ENCODE measurements at places on chromosomes 3 and 15.

DNA sequence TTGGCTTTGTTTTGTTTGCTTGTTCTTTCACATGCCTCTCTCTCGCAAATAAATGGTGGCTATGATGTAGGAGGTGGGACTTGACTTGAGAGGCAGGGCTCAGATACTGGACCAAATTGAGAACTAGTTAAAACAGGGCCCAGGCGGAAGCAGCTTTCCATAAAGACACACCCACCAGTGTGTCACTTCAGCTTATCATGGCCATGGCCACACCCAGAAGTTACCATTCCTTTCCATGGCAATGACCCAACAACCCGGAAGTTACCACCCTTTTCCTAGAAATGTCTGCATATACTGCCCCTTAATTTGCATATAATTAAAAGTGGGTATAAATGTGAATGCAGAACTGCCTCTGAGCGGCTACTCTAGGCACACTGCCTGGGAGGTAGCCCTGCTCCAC, 62.6 kb upstream of the CNTN4 start:
- no peak for DNase-seq

- peak; percentile 92 for DNase-seq
Measured at GRCh38 chr3:53130179-53131061, at the start of gene RFT1. Gene RFT1, minus strand, starts transcription at chr3:53130435. Its CDS starts 35 bp downstream, at chr3:53130400.

- DNase-seq, result no peak
Measured at GRCh38 chr15:35349916-35350315, 196.0 kb downstream of the DPH6 start.

- no peak for DNase-seq
Measured at GRCh38 chr3:194814878-194815357, 129.2 kb downstream of the FAM43A start.

GRCh38 chr3:13188975-13189374, 115.7 kb upstream of the IQSEC1 start:
- no peak for DNase-seq

- DNase-seq, result no peak
Measured at GRCh38 chr15:90600954-90601353, 71.2 kb downstream of the CRTC3 start.

- no peak for DNase-seq
Measured at GRCh38 chr3:183275418-183275817, 22.4 kb downstream of the B3GNT5 start.

GRCh38 chr15:38670128-38671005, 105.8 kb upstream of the RASGRP1 start:
- DNase-seq, result peak; percentile 53

DNA sequence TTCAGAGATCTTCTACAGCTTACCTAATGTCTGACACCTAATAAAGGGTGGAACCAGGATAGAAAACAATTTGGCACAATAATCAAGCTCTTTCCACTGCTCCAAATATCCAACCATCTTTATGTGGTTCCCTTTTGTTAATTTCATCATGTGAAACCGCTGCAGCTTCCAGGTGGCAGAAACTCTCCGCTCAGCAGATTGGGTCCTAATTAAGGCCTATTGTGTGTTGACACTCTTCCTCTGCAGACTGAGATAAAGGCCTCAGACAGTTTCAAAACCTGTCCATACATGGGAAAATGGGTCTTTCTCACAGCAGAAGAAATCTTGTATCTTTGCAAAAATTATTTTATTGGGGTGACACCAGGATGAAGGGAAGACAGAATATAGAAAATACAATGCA, 1002.4 kb upstream of the SEMA6D start:
- DNase-seq, result no peak

DNA sequence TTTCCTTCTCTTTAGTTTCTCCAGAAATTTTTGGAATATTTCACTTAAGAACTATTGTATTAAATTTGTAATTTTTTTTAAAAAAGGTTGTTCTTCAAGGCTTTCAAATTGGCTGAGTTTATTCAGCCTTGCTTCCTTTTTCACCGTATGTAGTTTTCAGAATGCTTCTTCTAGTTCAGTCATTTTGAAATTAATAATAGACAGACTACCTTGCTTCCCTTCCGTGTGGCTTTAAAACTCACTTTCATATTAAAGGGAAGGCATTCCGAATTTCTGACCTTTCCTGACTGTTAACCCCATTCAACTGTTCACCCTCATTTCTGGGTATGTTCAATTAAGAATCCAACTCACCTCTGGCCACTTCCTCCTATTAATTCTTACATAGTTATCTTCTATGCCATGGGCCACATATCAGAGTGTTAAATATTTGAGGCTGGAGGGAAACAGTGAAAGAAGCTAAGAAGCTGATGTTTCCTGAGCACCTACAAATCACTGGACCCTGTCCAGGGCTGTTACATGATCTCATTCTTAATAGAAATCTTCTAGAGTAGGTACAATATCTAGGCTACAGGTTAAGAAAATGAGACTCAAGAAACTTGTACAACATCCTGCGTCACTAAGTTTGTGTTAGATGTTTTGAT, 237.5 kb downstream of the P3H2 start:
- DNase-seq, result no peak

- no peak for DNase-seq
Measured at GRCh38 chr3:113454057-113454456, 12.8 kb upstream of the CFAP44 start.

Data from germinal center (tissue), 1 donor.